ENCODE measurements at places on chromosomes 7 and 10.

- no peak for DNase-seq
Measured at GRCh38 chr7:130358471-130358870, 13.9 kb downstream of the CPA5 start.

GRCh38 chr10:49277973-49278372, 21.0 kb upstream of the C10orf71 start:
- no peak for DNase-seq

DNA sequence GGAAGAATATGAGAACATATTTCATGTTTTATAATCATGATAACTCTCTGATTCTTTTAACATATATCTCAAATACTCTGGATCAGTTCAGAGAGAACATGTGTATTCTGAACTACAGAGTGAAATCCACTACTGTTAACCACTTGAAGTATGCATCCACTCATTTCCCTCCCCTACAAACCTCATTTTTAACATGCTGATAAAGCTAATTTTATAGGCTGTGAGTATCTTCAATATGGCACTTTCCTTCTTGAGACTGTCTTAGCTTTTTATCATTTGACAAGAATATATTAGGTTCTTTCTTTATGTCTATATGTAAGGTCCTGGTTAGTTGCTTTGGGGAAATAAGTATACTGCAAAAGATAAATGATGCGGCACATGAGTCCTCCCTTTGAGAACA, 154.8 kb downstream of the MLLT10 start:
- DNase-seq = no peak

DNA sequence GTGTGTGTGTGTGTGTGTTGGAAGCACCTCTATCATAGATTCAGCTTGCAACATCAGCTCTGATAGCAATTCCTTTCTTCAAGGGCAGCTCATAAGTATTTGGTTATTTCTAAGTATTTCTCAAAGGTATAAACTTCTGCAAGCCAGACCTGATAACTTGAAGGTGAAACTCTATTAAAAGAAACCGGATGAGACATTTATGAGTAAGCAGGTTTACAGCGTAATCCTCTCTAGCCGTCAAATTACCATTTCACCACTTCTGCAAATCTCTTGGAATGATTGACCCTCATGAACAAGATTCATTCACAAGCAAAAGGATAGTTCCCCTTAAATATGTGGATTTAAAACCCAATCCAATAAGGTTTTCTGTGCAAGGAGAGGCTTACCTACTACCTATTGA, 23.1 kb downstream of the PDE1C start:
- no peak for DNase-seq

GRCh38 chr10:60023155-60023877, 117.0 kb upstream of the CCDC6 start:
- DNase-seq = no peak

GRCh38 chr7:158771213-158771834, 58.0 kb downstream of the ESYT2 start:
- DNase-seq = no peak

DNA sequence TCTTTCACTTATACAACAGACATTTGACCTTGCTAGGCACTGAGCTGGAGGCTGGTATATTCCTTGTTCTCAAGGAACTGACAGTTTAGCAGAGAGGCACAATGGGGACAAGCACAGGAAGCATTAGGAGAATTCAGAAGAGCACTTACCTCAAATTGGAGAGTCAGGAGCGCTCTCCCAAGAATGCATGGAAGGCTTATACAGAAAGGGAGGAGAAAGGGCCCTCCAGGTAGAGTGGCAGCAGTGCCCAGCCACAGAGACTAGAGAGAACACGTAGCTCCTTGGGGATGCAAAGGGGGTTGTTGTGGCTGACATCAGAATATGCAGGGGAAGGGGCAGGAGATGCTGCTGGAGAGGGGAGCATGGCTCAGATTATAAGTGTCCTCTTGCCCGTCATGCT, 78.2 kb upstream of the MKLN1 start:
- DNase-seq = no peak
